ENCODE measurements at places on chromosomes 6 and 20.

DNA sequence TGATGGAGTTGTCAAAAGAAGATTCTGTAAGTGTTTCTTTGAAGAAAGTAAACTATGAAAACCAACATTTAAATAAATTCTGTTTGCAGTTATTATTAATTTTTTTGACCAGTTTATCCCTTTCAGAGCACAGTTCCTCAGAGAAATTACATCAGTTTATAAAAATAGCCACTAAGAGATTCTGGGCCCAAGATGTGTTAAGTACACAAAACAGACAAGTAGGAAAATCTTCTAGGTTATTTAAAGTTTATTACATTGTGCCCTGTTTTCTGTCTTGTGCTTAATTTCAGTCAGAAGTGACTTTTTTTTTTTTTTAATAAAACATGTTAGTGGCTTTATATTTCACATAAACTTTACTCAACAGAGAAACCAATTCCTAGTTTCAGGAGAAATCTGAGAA lies 72.3 kb downstream of the ECT2L start:
- DNase-seq: no peak

DNA sequence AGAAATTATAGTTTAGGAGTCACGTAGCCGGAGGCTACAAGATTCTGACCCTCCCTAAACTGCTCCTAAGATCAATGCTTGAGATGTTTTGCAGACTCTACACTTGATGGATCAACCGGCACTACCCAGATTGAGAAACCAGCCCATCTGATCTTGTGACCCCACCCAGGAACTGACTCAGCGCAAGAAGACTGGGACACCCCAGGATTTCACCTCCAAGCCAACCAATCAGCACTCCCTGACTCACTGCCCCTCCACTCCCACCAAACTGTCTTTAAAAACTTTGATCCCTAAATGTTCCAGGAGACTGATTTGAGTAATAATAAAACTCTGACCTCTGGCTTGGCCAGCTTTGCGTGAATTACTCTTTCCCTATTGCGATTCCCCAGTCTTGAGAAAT lies 99.8 kb downstream of the OPRM1 start:
- no peak for DNase-seq

DNA sequence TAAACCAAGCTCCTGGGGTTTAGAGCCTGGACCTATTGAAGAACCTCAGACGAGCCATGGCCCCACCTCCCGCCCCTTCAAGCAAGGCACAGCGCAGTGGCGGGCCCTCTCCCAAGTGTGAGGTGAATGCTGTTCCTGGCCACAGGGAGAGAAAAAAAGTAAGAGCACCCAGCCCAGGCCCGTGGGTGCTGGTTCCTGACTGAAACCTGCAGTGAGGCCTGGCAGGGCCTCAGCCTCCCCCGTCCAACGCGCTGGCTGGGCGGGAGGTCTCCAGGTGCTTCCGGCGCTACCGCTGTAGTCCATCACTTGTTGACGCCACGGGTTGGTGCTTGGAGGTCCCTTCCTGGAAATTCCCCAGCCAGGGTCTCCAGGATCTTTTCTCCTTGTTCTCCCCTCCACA lies 5.5 kb upstream of the FAM83C start:
- no peak for DNase-seq

DNA sequence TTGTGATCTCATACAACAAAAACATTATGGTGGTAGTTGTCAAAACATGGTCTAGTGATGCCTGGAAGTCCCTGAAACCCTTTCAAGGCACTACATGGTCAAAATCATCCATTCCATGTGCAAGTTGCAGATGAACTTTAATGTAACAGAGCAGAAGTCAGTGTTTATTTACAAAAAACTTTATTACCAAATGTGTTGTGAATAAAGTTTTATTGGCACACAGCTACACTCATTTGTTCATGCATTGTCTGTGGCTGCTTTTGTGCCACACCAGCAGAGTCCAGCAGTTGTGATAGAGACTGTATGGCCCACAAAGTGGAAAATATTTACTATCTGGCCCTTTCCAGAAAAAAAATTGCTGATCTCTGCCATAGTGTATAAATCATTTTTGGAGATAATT lies 26.8 kb downstream of the TUBB2B start:
- no peak for DNase-seq

DNA sequence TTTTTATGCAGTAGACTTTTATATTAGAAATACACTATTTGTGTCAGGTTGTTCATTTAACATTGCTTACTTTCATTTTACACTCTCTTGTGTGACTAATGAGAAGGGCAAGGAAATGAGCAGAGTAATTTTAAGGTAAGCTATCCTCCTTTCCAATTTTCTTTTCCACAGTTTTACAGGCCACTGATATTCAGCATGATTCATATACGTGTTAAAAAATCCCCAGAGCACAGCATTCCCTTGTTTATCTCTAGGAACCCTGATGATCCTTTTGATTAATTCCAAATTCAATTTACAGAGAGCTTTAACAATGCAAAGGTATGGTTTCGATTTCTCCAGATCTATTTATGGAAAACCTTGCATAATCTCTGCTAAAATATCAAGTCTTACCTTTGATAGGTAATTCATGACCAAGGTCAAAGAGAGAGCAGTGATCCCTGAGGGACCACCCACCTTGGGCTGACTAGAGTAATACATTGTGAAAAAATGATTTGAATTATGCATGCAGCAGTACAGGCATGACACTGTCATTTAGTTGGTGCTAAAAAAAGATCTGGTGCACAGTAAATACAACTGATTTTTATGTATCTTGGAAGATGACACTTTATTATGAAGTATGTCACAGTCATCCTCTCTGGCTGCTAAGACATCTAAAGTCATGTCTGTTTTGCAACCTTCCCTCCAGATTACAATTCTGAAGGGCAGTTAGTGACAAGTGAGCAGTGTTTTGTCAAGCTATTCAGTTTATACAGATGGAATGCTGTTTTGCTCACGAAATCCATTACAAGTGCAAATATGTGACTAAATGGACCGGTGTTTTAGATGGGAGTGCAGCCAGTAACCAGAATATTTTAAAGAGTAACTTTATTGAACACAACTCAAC lies 736.6 kb downstream of the EPHA7 start:
- DNase-seq: no peak

- DNase-seq: no peak
These were observed 332.6 kb downstream of the NRN1 start for GRCh38 chr6:5674141-5674540.

GRCh38 chr6:109349419-109349987 lies 32.8 kb downstream of the CD164 start:
- no peak for DNase-seq

GRCh38 chr6:140440223-140440835 lies 1065.9 kb upstream of the CITED2 start:
- DNase-seq: no peak

- DNase-seq: no peak
These were observed 2.2 kb downstream of the UBR2 start for GRCh38 chr6:42565823-42566613.

DNA sequence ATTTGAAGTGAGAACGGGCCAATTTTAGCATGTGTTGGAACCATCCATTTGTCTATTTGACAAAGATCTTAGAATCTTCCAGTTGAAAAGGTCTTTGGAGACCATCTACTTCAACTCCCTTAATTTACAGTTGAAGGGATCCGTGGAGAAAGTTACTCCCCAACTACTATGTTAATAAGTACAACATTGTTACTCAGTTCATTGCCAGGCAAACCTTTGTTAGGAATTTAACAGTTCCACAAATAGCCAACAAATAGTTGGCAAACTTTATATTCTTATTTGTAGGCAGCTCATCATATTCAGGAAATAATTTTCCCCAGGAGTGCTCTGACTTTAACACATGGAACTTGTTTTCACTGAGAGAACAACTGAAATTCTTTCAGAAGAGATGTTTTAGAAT lies 81.0 kb upstream of the FLRT3 start:
- no peak for DNase-seq

- no peak for DNase-seq
These were observed 3.6 kb upstream of the GPSM3 start for GRCh38 chr6:32195902-32196681.

- no peak for DNase-seq
These were observed 145.5 kb upstream of the TOP1 start for GRCh38 chr20:40883097-40883496.

- no peak for DNase-seq
These were observed 2.8 kb downstream of the VSX1 start for GRCh38 chr20:25079171-25079570.

DNA sequence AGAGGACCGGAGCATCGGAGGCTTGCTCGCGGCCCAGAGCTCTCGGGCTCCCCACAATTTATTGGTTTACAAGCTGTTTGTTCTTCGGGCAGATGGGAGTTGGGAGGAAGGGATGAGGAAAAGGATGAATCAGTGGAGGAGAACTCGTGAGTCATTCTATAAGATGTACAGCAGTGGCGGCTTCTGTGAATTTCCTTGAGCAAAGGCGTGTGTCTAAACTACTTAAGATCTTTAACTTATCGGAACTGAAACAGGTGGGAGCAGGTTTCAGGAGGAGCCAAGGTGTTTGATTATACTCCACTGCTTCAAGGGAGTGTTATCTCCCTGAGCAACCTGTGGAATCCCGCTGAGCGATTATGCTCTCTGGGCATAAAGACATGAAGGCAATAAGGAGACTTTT lies 50.5 kb upstream of the IBTK start:
- DNase-seq: no peak

GRCh38 chr6:39362487-39362865 lies 40.0 kb upstream of the KCNK16 start:
- DNase-seq: no peak

DNA sequence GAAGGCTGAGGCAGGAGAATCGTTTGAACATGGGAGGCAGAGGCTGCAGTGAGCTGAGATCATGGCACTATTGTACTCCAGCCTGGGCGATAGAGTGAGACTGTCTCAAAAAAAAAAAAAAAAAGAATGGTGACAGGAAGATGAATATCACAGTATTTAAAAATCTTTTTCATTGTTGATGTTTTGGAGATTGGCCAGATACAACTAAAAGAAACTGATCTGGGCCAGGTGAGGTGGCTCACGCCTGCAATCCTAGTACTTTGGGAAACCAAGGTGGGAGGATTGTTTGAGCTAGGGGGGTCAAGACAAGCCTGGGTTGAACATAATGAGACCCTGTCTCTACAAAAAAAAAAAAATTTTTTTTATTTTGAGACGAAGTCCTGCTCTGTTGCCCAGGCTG lies 52.1 kb downstream of the TRAF3IP2 start:
- DNase-seq: no peak

GRCh38 chr20:47557791-47558190 lies 56.1 kb downstream of the NCOA3 start:
- no peak for DNase-seq

DNA sequence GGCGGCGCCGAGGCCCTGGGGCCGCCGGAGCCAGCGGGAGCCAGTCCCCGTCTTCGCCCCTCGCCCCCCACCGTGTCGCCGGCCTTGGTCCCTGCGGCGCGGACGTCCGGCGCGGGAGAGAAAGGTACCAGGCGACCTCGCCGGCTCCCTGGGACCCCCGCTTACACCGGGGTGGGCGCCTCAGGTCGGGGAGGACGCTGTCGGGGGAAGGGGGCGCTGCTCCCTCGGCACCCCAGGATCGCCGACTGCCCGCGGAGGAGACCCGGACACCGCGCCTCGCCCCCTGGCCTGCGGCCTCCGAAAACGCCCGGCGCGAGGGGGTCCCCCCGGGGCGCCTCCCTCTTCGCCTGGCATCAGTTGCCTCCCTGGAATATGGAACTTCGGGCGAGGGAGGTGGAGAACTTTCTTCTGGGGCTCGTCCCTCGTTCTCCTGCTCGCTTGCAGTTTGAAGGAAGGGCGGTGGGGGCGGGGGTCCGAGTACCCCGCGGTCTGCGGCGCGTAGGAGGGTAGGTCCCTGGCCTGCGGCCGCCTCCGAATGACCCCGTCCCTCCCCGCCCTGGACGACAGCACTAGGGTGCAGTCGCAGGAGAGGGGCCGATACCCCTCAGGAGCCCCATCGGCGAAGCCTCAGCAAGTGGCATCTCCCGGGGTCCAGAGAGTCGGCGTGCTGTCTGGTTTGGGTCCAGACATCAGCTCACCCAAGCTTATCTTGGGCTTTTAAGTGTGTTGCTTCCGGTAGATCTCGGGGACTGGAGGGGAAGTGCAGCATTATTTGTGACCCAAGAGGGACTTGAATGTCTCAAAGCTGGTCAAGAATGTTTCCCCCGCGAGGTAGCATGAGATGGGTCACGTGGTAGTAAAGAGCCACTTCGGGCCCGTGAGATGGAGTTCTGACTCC lies 549 bp downstream of the ANKRD6 start:
- DNase-seq: no peak

- no peak for DNase-seq
These were observed 20.6 kb upstream of the SIRPA start for GRCh38 chr20:1874450-1875182.

DNA sequence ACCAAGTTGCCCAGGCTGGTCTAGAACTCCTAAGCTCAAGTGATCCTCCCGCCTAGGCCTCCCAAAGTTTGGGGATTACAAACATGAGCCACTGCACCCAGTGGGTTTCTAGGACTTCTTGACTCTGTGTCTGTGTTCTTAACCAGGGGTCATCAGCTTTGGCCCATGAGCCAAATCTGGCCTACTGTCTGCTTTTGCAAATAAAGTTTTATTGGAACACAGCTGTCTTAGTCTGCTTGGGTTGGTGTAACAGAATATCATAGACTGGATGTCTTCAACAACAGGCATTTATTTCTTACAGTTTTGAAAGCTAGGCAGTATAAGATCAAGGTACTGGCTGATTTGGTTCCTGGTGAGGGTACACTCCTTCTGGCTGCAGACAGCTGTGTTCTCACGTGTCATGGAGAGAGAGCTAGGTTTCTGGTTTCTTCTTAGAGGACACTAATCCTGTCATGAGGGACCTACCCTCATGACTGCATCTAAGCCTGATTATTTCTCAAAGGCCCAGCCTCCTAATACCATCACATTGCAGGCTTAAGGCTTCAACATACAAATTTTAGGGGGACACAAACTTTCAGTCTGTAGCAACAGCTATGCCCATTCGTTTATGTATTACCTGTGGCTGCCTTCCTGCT lies 23.3 kb downstream of the ARFGEF2 start:
- no peak for DNase-seq

DNA sequence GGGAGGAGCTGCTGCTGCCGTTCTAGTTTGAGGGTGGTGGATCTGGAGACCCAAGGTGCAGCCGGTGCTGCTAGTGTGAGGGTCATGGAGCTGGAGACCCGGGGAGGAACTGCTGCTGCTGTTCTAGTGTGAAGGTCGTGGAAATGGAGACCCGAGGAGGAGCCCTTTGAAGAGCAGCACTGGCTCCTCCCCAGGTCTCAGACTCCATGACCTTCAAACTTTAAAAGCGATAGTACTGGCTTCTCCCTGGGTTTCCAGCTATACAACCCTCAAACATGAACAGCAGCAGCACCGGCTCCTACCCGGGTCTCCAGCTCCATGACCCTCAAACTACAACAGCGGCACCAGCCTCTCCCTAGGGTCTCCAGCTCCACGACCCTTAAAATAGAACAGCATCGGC lies 15.5 kb downstream of the ULBP3 start:
- no peak for DNase-seq

GRCh38 chr20:57507477-57507876 lies 17.5 kb downstream of the CTCFL start:
- DNase-seq: no peak

GRCh38 chr20:22928679-22929078 lies 106.4 kb upstream of the SSTR4 start:
- no peak for DNase-seq

All from cortex of kidney (tissue), 1 donor.